ENCODE measurements at places on chromosomes 6 and 20. TPM values are rescaled to one million over a fixed set of nuclear protein-coding genes. Genes with fewer than 3 reads are reported as not detected.

FILIP1 gene
- total RNA-seq = 0.07 TPM

TAAR5 gene
- not detected for total RNA-seq

BMP5 gene
- total RNA-seq = not detected

GRCh38 chr6:163444077-163444476, 29.6 kb downstream of the QKI start:
- H3K4me1 ChIP-seq = peaks cover 37% of the 10 kb centered on the region
- peaks cover 7% of the 10 kb centered on the region for H3K36me3 ChIP-seq
- H3K27ac ChIP-seq = no peak overlapping the region
- no peak overlapping the region for H3K4me3 ChIP-seq
- H3K27me3 ChIP-seq = no peaks in the 10 kb centered on the region

- H3K27ac ChIP-seq = no peak overlapping the region
- no peaks in the 10 kb centered on the region for H3K4me1 ChIP-seq
- no peak overlapping the region for H3K4me3 ChIP-seq
- no peaks in the 10 kb centered on the region for H3K36me3 ChIP-seq
- no peaks in the 10 kb centered on the region for H3K27me3 ChIP-seq
Measured at GRCh38 chr6:38503032-38503773, 136.5 kb downstream of the BTBD9 start.
